ENCODE measurements at places on chromosomes 11 and 22. TPM values are rescaled to one million over a fixed set of nuclear protein-coding genes. Genes with fewer than 3 reads are reported as not detected.

GRCh38 chr22:24046024-24046423 is 34.9 kb downstream of the CABIN1 start:
- no peaks in the 10 kb centered on the region for H3K27me3 ChIP-seq
- no peak overlapping the region for H3K27ac ChIP-seq
- H3K4me1 ChIP-seq: peaks cover 15% of the 10 kb centered on the region
- H3K36me3 ChIP-seq: peaks cover 85% of the 10 kb centered on the region
- no peak overlapping the region for H3K4me3 ChIP-seq
- DNase-seq: no peak

The ACR gene
- 0.30 TPM for total RNA-seq

DNA sequence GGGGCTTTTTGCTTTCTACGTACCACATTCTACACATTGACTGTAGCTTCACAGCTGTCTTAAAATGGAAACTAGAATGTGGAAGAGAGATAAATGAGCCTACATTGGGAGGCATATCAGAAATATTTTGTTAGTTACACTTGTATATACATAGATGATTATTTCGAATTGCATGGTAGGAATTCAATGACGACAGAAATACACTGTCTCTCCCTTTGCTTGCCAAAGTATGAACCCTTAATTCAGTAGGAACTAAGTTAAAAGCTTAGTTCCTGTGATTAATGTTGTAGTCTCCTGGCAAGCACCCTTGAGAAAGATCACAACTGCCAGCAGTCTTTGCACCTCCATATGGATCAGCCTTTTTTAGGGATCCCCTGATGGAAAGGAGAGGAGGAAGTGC is 10.1 kb downstream of the C11orf87 start:
- no peak overlapping the region for H3K27ac ChIP-seq
- H3K4me3 ChIP-seq: no peak overlapping the region
- DNase-seq: no peak
- peaks cover 25% of the 10 kb centered on the region for H3K27me3 ChIP-seq
- no peaks in the 10 kb centered on the region for H3K36me3 ChIP-seq

The CATSPER1 gene
- total RNA-seq: not detected

The MRGPRE gene
- 0.36 TPM for total RNA-seq

The CLCF1 gene
- 0.82 TPM for total RNA-seq

DNA sequence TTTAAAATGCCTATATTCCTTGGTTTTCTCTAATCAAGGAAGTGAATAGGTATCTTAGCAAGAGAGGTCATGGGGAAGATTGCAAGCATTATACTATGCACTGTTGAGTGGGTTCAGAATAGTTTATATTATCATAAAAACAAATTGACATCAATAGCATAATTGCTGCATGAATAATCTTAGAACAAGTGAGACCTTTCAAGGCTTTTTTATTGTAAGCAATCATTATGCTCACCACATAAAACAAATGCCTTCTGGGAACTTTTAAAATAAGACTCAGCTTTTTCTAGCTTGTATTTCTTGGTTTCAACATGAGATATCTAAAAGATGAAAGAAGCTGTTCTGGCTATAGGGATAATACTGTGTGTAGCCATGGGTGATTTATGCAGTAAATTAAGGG is 135.6 kb upstream of the ZC3H12C start:
- no peak overlapping the region for H3K4me3 ChIP-seq
- no peaks in the 10 kb centered on the region for H3K36me3 ChIP-seq
- H3K4me1 ChIP-seq: peaks cover 10% of the 10 kb centered on the region
- H3K27ac ChIP-seq: no peak overlapping the region

- peak overlapping the region; percentile 97 for H3K27ac ChIP-seq
- H3K4me1 ChIP-seq: peaks cover 79% of the 10 kb centered on the region
- peaks cover 57% of the 10 kb centered on the region for H3K36me3 ChIP-seq
- H3K27me3 ChIP-seq: no peaks in the 10 kb centered on the region
- no peak for DNase-seq
Measured at GRCh38 chr22:42080287-42080686, 787 bp downstream of the SMDT1 start.

DNA sequence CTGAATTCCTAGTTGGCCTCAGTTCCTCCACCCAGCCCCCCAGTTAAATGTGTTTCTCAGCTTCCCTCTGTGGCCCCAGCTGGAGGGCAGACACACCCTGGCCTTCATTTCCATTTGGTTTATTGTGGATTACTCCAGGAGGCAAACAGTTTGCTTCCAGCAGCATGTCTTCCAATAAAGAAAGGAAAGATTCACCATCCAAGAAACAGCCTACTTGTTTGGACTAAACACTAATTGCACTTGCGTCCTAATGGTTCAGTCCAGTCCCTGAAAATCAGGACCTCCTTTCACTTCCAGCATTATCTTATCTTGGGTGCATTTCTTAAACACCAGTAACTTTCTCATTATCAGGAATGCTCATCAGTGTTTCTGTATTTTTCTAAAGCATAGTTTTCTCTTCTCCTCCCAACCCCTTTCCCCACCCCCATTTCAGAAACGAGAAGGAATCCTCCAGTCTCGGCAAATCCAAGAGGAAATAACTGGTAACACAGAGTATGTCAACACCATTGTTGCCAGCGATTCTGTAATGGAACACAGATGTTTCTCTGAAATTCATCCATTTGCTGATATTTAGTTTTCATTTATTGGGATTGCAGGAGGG is 130.9 kb downstream of the PARVA start:
- peaks cover 28% of the 10 kb centered on the region for H3K36me3 ChIP-seq
- H3K4me1 ChIP-seq: peaks cover 35% of the 10 kb centered on the region
- H3K27me3 ChIP-seq: no peaks in the 10 kb centered on the region
- peak overlapping the region; percentile 47 for H3K27ac ChIP-seq
- H3K4me3 ChIP-seq: no peak overlapping the region

Data from left ventricle myocardium inferior (tissue), 1 donor.